ENCODE measurements at places on chromosomes 1 and 21.

- no peak for DNase-seq
Measured at GRCh38 chr1:244214009-244214967, 163.2 kb downstream of the ZBTB18 start.

DNA sequence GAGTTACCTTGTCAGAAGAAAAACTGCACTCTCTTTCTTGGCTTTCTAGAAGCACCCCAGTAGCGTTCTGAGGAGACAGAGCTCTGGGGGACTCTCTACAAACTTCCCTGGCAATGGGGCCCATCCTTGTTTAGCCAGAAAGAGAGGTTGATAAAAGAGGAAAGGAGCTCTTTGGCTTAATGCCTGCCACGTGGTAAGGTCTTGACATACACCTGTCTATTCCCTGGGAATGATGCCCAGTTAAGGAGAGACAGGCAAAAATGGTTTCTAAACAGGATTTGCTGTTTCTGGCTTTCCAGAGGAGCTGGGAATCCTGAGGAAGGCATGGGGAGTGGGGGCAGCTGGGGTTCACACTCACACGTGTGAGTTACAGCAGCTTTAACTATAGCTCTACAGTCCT, 30.2 kb upstream of the IL20 start:
- DNase-seq, result no peak

DNA sequence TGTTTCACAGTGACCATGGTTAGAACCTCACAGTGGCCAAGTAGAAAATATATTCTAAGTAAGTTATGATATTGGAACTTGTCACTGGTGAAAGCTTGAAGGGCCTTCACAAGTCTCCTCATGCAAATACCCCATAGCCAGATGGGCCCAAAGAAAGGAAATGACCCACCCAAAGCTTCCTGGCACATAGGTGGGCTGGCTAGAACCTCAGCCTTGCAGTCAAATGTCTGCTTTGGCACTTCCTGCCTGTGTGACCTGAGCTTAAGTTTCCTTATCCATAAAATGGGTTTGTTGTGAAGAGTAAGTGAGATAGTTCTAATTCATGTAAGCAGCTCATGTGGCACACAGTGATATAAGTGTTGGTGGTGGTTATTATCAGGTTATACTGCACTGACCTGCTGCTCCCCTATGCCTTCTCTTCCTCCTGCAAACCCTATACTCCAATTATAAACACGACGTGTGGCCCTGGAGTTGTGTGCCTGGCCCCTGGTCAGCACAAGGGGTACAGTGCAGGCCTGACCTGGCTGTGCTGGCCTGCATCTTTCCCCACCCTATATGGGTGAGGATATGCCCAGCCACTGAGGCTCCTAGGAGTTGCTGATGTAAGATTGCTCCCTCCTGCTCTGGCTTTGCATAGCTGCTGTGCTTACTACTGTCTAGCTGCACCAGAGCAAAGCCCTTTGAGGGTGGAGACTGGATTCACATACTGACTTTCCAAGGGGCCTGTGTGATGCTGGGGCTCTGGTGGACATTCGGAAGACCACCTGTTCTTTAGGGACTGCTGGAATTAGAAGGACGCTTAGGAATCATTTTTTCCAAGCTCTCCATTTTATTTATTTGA, 4.7 kb upstream of the SLFNL1 start:
- DNase-seq, result no peak

- DNase-seq, result peak; percentile 61
Measured at GRCh38 chr1:1250786-1251284, 4.3 kb upstream of the C1QTNF12 start.

GRCh38 chr21:26715878-26716506, 129.2 kb downstream of the ADAMTS1 start:
- no peak for DNase-seq

DNA sequence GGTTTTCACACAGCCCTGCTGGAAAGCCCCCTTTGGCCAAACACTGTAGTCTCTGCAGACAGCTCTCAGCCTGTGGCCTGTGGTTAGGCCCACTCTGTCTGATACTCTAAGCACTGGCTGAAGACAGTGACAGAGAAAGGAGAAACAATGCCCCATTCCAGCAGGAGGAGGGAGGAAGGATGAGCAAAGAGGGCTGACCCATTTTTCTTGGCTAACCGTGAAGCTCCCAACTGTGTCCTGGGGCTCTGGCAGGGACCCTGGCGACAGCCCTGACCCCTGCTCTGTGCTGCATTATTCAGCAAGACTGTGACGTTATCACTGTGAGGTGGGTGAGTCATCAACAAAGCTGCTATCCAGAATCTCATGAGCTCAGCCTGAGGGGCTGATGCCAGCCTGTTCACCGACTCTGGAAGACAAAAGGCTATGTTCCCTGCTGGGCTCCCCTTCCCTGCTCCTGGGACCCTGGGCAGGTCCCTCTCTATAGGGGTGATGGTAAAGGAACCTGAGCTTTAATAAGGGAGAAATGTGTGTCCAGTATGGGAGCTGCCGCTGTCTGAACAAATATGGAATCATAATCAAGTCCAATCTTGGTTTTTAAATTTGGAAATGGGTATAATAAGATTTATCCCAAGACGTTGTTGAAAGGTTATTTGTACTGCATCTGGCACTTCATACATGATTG, 107.0 kb downstream of the RHOU start:
- no peak for DNase-seq

All from activated T-helper 1 cell treated with anti-CD3 and anti-CD28 coated beads, Interleukin-2, amount 50 U/mL, for 16 hours (primary cell).